CMK (cell line): ENCODE measurements at places on chromosomes 11 and 22.

DNA sequence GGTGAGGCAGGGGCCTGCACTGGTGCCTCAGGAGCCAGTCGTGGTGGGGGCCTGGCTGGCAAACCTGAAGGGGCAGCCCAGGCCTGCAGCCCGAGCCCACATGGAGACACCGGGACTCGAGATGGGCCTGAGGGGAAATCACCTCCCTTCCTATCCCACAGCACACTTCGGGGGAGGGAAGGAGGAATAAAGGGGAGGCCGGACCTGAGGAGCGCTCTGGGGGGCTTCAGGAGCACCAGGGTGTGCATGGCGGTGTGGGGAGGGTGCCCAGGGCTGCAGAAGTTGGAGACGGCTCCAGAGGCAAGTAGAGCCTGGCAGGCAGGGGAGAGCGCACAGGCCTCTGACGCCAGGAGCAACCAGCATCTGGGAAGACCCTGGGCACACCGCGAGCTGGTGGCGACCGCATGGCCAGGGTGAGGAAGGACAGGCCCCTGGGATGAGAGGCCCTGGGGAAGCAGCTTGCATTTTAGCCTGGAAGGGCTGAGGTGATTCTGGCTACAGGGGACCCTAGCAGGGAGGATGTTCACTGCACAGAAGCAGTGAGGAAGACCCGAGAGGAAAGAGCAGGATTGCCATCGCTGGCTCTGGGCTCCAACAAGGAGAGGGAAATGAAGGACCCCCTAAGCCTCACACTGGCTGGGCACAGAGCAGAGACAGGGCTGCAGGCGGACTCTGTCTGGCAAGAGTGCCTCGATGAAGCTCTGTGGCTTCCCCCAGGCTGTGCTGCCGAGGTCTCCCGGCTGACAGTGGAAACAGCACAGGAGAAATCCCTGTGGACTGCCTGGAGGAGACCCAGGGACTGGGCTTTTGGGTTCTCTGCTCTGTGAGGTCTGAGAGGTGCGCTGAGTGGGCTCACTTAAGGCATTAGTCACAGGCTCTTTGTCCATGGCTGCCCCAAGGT is 457.7 kb downstream of the BRD1 start:
- no peak for DNase-seq

GRCh38 chr11:15176646-15177163 is 62.0 kb downstream of the INSC start:
- no peak for DNase-seq

- DNase-seq, result no peak
Observed at GRCh38 chr11:122107566-122107965, 8.4 kb downstream of the BLID start.

GRCh38 chr22:39446239-39446721 is 10.5 kb upstream of the MGAT3 start:
- no peak for DNase-seq

- DNase-seq, result no peak
Observed at GRCh38 chr22:44206330-44206645, 25.6 kb downstream of the PARVG start.

GRCh38 chr11:38990139-38990538 is 2392.1 kb upstream of the RAG2 start:
- no peak for DNase-seq

DNA sequence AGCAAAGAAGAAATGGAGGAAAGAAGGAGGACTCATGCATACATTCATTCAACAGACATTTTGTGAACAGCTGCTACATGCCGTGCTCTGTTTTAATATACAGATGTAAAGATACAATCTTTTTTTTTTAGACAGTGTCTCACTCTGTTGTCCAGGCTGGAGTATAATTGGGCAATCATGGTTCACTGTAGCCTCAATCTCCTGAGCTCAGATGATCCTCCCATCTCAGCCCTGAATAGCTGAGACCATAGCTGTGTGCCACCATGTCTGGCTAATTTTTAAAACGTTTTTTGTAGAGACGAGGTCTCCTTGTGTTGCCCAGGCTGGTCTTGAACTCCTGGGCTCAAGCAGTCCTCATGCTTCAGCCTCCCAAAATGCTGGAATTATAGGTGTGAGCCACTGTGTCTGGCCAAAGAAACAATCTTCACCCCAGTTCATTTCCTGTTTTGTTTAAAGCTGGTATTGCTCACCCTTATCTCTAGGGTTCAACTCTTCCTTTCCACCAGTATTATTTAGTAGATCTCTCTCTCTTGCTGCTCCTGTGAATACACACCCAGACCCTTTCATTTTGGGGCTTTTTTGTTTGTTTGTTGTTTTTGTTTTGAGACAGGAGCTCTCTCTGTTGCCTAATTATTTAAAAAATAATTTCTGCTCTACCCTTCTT is 69.8 kb downstream of the RNF169 start:
- no peak for DNase-seq

DNA sequence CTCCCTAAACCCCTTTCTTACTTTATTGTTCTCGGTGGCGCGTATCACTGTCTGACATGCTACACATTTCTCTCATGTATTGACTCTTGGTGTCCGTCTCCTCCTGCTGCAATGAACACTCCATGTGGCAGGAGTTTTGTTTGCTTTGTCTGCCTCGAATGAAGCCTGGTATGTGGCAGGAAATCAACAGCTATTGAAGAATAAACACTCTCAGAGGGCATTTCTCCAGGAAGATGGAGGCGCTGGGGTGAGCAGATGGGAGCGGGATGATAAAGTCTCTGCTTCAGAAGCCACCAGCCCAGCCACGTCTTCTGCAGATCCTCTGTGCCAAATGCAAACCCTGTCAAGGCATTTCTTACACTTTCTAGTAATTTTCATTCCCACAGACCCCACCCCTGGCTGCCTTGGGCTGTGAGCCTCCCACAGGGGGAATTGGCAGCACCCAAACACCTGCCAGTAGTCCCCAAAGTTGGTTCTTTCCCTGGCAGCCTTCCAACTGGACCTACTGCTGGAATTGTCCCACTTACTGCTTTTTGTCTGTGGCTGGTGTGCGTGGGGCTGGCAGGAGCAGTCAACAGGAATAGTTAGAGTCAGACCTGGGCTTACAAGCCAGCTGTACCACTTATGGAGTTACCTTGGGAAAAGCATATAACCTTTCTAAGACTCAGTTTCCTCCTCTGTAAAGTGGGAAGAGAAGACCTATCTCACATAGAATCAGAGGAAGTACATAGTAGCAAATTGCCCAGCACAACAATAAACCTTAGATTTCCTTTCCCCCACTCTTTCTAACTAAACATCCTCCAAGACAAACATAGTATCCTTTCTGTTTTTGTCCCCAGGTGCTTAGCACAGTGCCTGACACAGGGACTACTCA is 13.3 kb upstream of the IL10RA start:
- DNase-seq, result no peak

- no peak for DNase-seq
Observed at GRCh38 chr11:13035711-13036110, 26.6 kb downstream of the RASSF10 start.

- no peak for DNase-seq
Observed at GRCh38 chr11:7642747-7643146, 30.6 kb downstream of the CYB5R2 start.

- no peak for DNase-seq
Observed at GRCh38 chr11:1568441-1568911, 3.6 kb downstream of the DUSP8 start.

DNA sequence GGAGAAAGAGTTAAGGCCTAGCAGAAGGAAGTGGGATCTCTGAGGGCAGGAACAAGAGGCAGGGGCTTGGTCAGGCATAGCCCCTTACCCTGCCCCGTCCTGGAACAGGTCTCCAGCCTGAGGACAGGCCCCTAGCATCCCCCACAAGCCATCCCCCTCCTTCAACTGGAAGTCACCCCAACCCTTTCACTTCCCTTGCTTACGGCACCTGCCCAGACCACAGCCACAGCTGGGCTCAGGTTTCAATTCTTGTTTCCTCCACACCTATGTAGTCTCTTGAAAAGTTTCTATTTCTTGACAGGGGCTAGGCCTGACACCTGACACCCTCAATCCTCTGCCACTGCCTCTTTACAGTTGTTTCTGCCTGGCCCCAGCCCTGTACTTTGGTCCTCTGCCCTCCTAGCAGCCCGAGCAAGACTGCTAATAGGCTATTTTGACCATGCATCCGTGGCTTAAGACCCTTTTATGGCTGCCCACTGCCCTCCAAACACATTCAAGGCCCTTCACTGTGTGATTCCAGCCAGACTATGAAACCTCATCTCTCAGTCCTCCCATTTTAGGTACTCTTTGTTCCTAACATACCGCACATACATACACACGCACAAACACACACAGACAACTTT is 10.9 kb upstream of the FCHSD2 start:
- DNase-seq, result no peak

DNA sequence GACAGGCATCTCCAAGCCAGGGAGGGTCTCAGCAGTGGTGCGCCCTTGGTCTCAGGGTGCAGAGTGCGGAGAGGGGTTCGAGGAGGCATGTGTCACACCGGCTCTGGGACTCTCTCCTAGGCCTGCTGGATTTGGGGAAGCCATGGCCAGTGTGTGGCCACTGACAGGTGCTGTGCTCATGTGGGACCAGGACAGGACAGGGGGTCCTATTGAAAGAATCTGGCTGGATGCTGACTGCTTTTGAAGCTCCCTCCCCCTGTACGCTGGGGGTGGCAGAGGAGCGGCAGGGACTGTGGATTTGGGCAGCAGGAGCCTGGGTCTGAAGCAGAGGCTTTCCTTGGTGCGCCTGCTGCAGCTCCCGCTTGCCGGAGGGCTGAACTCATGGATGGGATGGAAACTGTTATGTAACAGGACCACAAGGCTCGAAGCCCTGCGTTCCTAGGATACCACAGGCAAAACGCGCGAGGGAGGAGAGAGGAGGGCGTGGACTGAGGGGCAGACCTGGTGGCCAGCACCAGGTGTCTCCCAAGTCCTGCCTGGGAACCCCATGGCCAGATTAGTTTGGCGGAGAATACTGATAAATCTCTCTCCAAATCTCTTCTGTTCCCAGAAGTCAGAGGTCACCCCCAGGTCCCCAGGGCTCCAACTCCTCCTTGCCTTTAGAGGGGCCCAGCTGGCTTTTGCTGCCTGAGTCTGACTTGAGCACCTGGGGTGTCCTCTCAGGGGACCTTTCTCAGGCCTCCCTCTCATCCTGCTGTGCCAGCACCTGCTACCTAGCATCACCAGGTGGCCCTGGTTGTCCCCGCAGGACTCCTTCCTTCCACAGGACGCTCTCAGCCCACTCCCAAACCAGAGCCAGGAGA is 13.8 kb upstream of the TEF start:
- no peak for DNase-seq

DNA sequence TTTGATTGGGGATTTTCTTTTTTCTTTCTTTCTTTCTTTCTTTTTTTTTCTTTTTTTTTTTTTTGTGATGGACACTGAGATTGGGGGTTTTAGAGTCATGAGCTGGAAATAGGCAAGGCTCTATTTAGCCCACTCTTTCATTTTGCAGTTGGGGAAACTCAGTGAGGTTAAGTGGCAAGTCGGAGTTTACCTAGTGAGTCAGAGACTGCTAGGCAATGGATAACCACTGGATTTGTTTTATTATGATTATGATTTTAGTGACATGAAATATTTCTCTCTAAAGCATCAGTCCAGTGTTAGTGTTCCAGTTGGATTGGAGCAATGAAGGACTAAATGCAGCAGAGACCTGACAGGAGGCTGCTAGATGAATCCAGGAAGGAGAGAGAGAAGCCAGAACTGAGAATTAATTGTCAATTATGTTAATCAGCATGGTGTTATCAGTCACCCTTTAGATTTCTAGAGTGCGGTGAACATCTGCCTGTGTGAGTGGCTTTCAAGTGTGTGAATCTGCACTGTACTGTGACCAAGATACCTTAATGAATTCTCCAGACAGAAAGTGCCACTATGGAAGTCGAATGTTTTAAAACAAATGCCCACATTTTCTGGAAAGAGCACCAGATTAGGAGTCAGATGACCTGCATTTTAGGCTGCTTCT is 10.9 kb downstream of the BMAL1 start:
- no peak for DNase-seq

- DNase-seq, result no peak
Observed at GRCh38 chr11:92393218-92393617, 168.6 kb downstream of the FAT3 start.

DNA sequence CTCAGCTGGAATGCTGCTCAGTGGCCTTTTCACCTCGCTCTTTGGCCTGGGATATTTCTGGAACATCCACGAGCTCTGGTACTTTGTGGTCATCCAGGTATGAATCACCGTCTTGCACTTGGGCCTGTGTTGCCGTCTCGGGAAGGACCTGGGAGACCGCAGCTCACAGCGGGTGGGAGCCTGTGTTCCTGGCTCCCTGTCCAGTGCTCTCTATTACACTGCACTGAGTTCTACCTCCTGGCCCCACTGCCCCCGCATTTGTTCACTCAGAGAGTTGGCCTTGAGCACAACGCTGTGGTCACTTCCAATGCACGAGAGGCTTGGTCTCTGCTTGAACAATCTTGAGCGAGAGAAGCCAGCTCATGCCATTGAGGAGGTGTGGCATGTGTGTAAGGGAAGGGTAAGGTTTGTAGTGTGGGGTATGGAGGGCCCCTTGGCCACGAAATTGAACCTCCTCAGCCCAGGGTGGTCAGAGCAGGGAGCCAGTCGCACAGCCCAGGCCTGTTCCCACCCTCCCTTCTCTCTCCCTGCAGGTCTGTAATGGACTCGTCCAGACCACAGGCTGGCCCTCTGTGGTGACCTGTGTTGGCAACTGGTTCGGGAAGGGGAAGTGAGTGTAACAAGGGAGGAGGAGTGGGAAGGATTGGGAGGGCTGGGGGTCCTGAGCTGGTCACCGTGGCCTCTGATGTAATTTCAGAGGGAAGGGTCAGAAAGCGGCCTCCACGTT is 16.2 kb downstream of the SLC37A2 start:
- peak; percentile 14 for DNase-seq

DNA sequence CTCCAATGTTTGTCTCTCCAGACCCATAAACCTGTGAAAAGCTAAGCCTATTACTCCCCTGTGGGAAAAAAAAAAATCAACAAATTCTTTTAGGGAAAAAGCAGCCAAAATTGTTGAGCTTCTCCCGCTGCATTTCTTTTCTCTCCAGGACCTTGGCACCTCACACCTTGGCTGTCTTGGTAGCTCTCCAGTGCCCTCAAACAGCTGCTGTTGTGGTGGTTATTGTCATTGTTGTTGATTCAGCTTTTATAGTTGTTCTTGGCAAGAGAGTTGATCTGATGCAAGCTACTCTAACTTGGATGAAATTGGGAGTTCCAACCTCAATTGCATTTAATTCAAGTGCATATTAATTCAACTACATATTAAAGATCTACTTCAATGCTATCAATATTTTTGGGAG is 516.9 kb upstream of the LARGE1 start:
- DNase-seq, result no peak

- no peak for DNase-seq
Observed at GRCh38 chr22:47202819-47203553, 440.5 kb downstream of the TBC1D22A start.

DNA sequence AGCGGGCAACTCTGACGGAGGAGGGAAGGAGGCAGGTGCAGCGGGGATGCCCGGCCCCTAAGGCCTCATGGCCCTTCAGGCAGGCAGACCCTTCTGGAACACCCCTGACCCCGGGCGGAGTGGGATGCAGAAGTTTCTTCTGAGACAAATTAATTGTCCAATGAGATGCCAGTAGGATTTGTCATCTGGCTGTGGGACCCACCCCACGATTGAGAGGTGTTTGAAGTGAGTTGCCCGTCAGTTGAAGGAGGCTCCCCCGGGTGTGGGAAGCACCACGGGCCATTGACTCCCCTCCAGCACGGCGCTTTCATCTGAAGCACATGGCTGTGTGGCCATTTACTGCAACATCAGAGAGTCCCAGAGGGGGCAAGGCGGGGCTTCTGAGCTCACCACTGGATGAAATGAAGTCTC is 527.8 kb downstream of the BRD1 start:
- DNase-seq, result no peak
